ENCODE measurements at places on chromosomes 11 and 22.

- DNase-seq, result no peak
Measured at GRCh38 chr22:40240686-40241085, 63.0 kb downstream of the TNRC6B start.

DNA sequence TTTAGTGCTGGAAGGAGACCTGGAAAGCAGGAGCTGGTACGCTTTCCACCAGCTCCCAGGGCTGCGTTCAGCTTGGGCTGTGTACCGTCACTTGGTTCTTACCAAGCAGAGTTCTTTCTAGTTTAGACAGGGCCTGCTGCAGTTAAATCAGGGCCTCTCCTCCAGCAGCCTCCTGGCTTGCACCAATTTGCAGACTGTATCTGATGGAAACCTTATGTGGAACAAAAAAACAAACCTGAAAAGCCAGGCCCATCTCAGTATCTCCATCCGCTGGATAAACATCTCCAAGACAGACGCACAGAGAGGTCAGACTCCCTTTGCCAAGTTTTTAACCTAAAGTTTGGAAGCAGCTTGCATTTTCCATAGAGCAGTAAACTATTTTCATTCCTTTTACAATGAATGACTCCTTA, 288.6 kb upstream of the SORL1-AS1 start:
- DNase-seq, result no peak

DNA sequence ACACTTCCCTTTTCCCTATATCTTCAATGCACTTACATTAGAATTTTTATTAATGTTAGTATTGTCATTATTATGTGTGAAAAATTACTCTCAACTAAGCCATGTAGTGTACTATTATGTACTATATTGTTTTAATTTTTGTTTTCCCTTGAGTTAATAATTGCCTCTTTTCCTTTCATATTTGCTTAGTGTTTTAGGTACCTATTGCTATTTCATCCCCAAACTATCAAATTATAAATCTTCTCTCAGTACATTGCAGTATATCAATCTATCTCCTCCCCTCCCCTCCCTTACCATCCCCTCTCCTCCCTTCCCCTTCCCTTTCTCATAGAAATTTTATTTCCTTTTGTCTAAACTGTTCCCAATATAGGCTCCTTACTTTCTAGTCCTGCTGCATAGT, 12.8 kb upstream of the TENM4 start:
- no peak for DNase-seq

DNA sequence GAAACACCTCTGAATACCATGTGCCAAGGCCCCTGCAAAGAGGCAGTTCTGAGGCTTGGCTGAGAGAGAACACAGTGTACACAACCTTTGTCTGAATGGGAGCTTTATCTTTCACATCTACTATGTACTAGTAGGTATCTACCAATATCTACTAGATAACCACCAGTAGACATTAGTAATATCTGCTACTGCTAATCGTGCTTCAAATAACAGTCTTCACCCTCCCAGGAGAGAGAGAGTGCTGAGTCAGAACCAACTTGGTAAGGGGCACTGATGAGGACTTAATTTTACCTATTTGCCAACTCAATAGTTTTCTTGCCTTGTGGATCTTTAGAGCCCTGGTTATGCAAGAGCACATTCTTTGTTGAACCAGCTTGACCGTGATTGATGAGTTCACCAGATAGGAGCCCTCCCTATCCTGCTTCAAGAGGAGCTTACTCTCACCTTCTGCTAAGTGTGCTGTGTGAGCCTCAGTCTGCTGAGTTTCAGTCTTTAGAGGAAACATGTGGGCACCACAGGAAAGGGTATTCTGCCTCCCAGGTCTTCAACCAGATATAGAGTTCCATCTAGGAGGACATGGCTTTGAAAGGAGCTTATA, 967.5 kb downstream of the NTM start:
- DNase-seq, result no peak

DNA sequence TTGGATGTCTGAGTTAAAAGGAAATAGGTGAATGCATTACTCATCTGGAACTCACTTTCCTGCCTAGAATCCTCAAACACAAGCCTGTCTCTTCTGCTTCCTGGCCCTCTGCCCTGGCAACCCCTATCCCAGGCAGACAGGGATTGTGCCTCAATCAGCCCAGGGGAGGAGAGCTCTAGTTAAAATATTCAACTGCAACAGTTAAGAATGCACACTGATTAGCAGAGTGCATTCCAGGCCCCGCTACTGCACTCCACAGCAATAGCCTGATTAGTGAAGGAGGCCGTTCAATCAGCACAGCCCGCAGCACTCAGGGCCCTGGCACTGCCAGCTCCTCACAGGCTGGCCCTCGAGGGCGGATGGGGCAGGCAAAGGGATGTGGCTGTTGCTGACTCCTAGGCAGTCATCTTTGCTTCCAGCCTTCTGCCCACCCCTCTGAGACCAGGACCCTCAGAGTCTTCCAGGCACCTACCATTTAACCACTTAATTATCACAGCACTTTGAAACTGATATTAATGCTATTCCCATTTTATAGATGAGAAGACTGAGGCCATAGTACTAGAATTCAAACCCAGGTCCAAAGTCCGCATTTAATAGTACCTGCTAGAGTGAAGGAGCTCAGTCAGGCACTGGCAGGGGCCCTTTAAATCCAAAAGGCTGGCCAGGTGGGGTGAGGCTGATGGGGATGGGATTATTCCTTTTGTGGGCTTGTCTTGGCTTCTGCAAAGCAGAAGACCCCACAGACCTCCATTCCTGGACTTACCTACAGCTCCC, 435.3 kb downstream of the SOX6 start:
- DNase-seq, result no peak

DNA sequence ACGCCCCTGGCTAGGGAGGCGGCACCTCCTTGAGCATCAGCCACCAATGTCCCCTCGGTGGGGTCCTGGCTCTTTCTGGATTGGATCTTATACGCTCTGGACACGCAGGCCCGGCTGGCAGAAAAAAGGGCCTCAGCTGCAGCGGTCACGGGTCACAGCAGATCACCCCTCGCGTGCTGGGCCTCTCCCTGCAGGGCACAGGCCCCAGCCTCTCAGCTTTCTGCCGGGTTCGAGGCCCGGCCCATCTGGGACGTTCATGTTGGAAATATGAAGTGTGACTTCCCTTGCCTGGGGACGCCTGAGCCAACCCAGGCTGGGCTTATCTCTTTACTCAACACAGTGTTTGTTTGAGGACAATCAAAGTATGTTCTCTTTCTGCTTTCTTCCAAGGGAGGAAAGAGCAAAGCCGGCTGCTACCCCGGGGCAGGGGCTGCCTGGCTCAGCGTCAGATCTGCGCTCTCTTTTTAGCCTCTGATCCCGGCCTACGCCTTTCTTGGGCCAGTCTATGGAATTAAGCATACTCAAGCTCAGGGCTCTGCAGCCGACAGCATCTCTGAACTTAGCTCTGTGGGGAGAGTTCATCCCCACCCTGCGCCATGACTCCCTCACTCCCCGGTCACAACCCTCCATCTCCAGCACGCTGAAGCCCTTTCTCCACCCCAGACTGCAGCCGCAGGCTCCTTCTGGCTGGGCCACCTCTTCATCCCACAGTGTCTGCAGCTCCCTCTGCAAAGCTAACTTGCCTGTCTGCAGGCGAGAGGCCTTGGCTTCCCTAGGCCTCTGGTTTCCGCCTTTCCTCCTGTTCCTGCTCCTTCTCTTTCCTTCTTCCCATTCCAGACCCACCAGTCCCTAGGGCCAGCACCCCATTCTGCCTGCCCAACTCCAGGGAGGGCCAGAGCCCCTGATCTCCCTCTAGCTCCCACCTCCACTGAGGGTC, 38.8 kb downstream of the ADAMTS15 start:
- no peak for DNase-seq

DNA sequence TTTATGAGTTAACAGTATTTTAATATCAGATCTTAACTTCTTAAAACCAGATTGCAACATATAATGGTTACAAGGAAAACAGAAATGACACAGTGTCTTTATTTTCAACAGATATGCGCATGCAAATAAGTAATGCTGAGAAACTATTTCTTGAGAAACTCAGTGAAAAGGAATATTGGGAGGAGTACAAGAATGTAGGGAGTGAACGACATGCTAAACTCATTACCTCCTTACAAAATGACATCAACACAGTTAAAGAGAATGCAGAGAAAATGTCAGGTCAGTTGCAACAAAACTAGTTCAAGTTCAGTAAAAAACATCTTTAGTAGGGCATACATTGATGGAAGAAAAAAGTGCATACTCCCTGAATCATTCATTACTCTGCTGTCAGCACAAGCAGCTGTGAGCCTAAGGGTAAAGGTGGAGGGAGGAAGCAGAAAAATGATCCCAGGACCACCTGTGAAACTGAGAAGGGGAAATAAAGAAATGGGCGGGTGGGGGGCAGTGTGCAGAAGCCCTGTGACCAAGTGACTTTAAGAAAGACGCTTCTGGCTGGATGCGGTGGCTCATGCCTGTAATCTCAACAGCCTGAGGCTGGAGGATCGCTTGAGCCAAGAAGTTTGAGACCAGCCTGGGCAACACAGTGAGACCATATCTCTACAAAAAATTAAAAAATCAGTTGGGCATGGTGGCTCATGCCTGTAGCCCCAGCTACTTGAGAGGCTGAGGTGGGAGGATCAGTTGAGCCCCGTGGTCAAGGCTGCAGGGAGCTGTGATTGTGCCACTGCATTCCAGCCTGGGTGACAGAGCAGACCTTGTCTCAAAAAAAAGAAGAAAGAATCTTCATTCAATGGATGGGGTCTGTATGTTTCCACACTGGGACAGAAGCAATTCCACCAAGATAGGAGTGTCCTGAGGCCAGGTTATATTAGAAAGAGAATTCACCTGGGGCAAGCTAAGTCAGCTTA, 31.2 kb downstream of the CCDC83 start:
- no peak for DNase-seq

- no peak for DNase-seq
Measured at GRCh38 chr11:69916806-69917387, 97.7 kb upstream of the FGF3 start.

DNA sequence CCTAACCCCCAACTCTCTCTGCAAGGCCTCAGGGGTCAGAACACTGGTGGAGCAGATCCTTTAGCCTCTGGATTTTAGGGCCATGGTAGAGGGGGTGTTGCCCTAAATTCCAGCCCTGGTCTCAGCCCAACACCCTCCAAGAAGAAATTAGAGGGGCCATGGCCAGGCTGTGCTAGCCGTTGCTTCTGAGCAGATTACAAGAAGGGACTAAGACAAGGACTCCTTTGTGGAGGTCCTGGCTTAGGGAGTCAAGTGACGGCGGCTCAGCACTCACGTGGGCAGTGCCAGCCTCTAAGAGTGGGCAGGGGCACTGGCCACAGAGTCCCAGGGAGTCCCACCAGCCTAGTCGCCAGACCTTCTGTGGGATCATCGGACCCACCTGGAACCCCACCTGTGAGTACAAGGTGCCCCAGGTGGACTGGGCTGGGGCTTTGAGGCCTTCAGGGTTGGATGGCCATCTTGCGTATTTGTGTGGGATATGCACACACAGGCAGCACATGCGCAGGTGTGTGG, at the start of gene BEST1:
Gene BEST1 (plus strand): TSS at position 317 of the 513 bp plus-strand sequence. CDS start 1,456 bp downstream, outside the sequence.
- DNase-seq, result no peak

- no peak for DNase-seq
Measured at GRCh38 chr22:28103596-28103995, 184.5 kb upstream of the PITPNB start.

GRCh38 chr11:26937386-26937785, 56.5 kb upstream of the FIBIN start:
- no peak for DNase-seq

DNA sequence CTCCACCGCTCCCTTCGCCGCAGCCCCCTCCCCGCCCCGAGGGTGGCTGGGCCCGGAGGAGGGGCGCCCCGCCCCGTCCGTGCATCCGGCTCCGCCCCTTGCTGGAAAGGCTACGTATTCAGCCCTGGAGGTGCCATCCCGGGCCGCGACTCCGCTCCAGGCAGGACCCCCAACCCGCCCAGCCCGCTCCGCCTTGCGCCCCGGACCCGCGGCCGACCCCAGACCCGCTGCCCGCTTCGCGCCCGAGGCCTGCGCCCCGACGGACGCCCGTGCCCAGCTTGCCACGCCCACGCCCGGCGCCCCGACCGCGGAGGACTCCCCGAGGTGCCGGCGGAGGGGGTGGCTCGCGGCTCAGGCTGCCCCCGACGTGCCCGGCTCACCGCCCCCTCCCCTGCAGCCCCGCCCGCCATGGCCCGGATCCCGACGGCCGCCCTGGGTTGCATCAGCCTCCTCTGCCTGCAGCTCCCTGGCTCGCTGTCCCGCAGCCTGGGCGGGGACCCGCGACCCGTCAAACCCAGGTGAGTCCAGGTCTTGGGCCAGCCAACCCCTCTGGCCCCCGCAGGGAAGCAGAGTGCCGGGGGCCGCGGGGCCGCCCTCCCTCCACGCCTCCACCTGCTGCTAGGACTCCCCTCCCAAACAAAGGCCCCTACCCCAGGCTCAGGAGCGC, at the start of gene ADM2:
Gene ADM2 (plus strand): TSS at position 104 of the 667 bp plus-strand sequence. CDS start 305 bp downstream, at position 409.
- DNase-seq, result peak; percentile 84

GRCh38 chr11:61259363-61259762, 18.4 kb downstream of the PGA5 start:
- DNase-seq, result no peak

GRCh38 chr11:122157653-122158161, 41.7 kb upstream of the BLID start:
- DNase-seq, result no peak

- no peak for DNase-seq
Measured at GRCh38 chr22:49871482-49871881, 17.8 kb downstream of the ZBED4 start.

- peak; percentile 58 for DNase-seq
Measured at GRCh38 chr22:26466196-26466595, 17.4 kb downstream of the HPS4 start.

- peak; percentile 79 for DNase-seq
Measured at GRCh38 chr11:78416285-78417174, 1.1 kb downstream of the GAB2 start.

DNA sequence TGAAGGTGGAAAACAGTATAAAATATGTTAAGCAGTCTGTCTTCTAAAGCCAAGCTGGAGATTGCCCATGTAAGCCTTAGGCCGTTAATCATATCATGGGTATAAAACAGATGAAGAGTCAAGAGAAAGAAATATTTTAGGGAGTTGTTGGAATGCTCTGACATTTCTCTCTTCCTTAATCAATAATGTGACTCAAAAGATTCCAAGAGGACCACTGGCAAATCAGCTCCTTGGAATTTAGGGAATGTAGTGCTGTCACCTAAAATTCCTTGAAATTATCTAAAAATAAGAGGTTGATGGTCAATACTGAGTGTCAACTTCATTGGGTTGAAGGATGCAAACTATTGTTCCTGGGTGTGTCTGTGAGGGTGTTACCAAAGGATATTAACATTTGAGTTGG, 525.9 kb downstream of the KCNA4 start:
- DNase-seq, result no peak

DNA sequence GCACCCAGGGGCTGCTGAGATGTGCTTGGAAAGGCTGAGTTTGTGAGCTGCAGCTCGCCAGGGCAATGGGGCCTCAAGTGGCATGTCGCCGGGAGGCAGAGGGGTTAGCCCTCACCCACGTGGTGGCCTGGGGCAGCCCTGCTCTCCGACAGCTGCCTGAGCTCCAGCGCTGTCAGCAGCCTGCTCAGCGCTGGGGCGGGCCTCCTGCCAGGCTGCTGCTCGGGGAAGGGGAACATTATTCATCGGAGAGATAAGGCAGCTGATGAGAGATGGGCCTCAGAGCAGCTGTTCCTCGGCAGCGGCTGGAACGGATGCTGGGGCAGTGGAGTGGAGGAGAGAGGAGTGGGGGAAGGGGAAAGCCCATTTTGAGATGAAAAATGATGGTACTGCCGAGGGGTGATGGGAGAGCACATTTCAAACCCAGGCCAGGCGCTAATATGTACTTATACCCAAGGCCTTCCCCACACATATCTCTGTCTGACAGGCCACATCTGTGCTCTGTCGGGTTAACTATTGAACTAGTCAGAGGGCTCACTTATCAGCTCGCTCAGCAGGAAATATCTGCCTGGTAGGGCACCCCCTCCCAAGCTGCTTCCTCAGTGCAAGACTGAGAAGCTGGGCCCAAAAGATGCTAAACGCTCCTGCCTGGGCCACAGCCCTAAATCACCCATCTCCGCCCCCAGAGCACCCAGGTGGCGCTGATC, 79.5 kb downstream of the TIMP3 start:
- DNase-seq, result no peak
